ENCODE measurements at places on chromosomes 3 and 15.

DNA sequence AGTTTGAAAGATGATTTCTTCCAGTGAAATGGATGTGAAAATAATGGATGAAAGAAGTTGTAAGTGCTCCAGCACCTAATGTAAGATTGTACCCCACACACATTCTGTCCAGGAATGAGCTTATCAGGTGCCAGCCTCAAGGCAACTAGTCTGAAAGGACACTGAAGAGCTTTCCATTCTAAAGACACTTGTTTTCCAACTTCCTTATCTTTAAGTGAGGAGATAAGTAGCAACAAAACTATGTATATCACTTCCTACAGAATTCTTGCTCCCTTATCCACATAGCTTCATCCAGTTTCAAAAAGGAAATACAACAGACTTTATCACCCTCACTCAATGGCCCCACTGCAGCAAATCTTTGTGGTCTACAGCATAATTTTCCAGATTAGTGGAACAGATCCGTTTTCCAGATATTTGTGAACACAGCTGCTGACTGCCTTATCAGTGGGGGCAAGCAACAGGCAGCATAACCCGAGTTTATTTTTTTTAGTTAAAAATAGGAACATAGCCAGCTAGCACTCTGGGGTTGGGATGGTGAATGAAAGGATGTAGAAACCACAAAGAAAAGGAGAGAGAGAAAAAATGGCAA is 60.6 kb downstream of the CD200R1L start:
- no peaks in the 10 kb centered on the region for H3K4me1 ChIP-seq
- no peak overlapping the region for H3K4me3 ChIP-seq
- peaks cover 3% of the 10 kb centered on the region for H3K27me3 ChIP-seq

- peaks cover 4% of the 10 kb centered on the region for H3K27me3 ChIP-seq
- DNase-seq = no peak
- H3K36me3 ChIP-seq = no peaks in the 10 kb centered on the region
- no peak overlapping the region for H3K4me3 ChIP-seq
- no peak overlapping the region for H3K27ac ChIP-seq
Measured at GRCh38 chr3:183892610-183893214, 8.0 kb upstream of the PARL start.

- H3K4me1 ChIP-seq = peaks cover 23% of the 10 kb centered on the region
- peaks cover 11% of the 10 kb centered on the region for H3K27me3 ChIP-seq
- H3K36me3 ChIP-seq = no peaks in the 10 kb centered on the region
- peak overlapping the region; percentile 94 for H3K4me3 ChIP-seq
- no peak for DNase-seq
Measured at GRCh38 chr15:40594429-40594836, 384 bp downstream of the KNL1 start.

GRCh38 chr3:126474498-126475412 is 936 bp downstream of the ZXDC start:
- no peaks in the 10 kb centered on the region for H3K27me3 ChIP-seq
- peaks cover 61% of the 10 kb centered on the region for H3K4me1 ChIP-seq

GRCh38 chr3:2822611-2823010 is 287.6 kb downstream of the IL5RA start:
- H3K4me1 ChIP-seq = no peaks in the 10 kb centered on the region
- H3K27me3 ChIP-seq = peaks cover 2% of the 10 kb centered on the region
- no peak for DNase-seq
- no peaks in the 10 kb centered on the region for H3K36me3 ChIP-seq

GRCh38 chr15:61153291-61153690 is 75.8 kb downstream of the RORA start:
- H3K4me3 ChIP-seq = no peak overlapping the region
- no peak for DNase-seq
- no peaks in the 10 kb centered on the region for H3K36me3 ChIP-seq
- H3K27me3 ChIP-seq = peaks cover 4% of the 10 kb centered on the region
- no peaks in the 10 kb centered on the region for H3K4me1 ChIP-seq

DNA sequence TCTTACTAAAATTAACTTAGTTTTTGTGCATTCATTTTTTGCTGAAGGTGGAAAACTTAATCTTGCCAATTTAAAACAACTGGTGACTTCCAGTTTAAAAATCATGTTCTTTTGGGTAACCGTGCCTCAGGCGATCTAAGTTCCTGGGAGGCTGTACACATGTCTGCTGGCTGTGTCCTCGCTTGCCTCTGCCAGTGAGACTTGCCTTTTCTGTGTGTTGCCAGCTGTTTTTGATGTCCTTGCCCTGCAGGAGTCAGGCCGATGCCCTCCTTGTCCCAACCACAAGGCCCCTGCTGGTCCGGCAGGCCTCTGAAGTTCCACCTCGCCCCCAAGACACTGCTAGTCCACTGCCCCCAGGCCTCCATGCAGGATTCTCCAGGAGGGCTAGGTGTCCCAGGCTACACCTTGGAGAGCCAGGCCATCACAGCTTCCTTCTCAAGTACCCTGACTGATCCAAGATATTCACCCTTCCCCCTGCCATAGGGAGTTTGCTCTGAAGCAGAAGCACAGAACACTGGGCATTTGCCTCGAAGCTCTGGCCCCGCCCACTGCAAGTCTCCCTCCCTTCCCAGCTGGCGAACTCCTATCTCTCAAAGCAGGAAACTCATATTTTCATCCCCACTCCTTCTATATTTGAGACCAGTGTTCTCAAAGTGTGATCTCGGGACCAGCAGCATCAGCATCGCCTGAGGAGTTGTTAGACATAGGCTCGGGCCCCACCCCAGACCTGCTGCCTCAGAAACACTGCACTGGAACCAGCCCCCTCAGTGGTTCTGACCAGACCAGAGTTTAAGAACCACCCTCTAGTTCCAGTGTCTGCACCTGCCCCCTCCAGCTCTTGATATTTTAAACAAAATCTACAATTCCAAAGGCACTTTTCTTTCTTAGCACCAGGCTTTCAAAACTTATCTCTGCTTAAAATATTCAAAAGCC is 185.8 kb upstream of the UBE2E1 start:
- peaks cover 2% of the 10 kb centered on the region for H3K27me3 ChIP-seq
- DNase-seq = no peak
- H3K27ac ChIP-seq = no peak overlapping the region
- H3K4me1 ChIP-seq = peaks cover 7% of the 10 kb centered on the region

GRCh38 chr15:57656434-57656833 is 50.1 kb upstream of the POLR2M start:
- no peaks in the 10 kb centered on the region for H3K4me1 ChIP-seq
- H3K36me3 ChIP-seq = no peaks in the 10 kb centered on the region
- peaks cover 4% of the 10 kb centered on the region for H3K27me3 ChIP-seq
- no peak overlapping the region for H3K4me3 ChIP-seq

DNA sequence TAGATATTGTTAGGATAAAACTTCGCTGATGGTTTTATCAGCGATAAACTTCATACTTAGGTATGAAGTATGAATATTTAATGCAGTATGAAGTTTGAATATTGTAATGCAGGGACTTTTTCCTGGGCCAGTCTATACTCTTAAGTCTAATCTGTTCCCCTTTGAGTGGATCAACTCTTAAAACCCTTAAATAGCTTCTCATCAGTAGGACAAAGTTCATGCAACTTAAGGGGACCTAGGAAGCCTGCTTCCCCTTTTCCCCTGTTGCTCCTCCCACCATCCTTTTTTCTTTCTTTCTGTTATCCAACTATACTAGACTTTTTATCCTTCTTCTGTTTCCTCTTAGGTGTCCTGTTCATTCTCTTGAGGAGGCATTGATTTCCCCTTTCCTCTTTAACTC is 78.7 kb downstream of the MITF start:
- no peak overlapping the region for H3K4me3 ChIP-seq
- H3K4me1 ChIP-seq = no peaks in the 10 kb centered on the region
- H3K36me3 ChIP-seq = no peaks in the 10 kb centered on the region
- H3K27me3 ChIP-seq = no peaks in the 10 kb centered on the region

GRCh38 chr3:170746175-170746942 is 123.6 kb downstream of the RPL22L1 start:
- H3K27ac ChIP-seq = no peak overlapping the region
- H3K4me1 ChIP-seq = no peaks in the 10 kb centered on the region
- peaks cover 2% of the 10 kb centered on the region for H3K27me3 ChIP-seq
- H3K36me3 ChIP-seq = no peaks in the 10 kb centered on the region

- H3K27ac ChIP-seq = no peak overlapping the region
- no peak overlapping the region for H3K4me3 ChIP-seq
- no peak for DNase-seq
- H3K4me1 ChIP-seq = peaks cover 30% of the 10 kb centered on the region
- no peaks in the 10 kb centered on the region for H3K36me3 ChIP-seq
Measured at GRCh38 chr3:134366928-134367811, 7.1 kb downstream of the AMOTL2 start.

DNA sequence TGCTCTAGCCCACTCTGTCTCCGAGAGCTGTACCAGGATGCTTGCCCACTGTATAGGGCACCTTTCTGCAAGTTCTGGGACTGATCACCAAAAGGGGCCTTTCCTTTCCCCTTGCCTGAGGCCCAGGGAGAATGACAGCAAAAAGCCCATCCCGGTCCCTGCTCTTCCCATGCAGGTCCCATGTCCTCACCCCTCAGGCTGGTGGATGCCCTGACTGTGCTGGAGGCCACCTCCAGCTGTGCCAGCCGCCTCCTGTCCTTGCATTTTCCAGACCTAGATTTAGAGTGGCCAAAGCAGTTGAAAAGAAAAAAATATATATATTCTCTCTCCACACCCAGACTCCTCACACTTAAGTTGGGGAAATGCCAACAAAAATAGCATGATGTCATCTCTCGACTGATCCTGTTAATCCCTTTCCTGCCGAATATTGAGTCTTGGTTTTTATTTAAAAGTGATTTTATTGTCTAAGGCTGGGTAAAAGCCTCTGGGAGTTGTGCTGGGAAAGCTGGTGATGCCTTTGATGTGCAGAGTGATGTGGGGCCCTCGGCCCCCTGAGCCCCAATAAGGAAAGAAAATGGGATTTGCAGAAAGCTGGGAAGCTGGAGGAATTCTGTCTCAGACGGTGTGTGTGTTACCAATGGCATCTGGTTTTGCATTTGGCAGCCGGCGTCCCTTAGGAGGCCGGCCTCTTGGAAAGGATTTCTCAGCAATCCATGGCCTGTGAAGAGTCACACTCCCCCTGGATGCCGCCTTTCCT is 29.3 kb upstream of the TPM1 start:
- H3K27me3 ChIP-seq = peaks cover 2% of the 10 kb centered on the region
- H3K4me1 ChIP-seq = no peaks in the 10 kb centered on the region
- DNase-seq = no peak
- H3K27ac ChIP-seq = no peak overlapping the region
- H3K4me3 ChIP-seq = no peak overlapping the region

DNA sequence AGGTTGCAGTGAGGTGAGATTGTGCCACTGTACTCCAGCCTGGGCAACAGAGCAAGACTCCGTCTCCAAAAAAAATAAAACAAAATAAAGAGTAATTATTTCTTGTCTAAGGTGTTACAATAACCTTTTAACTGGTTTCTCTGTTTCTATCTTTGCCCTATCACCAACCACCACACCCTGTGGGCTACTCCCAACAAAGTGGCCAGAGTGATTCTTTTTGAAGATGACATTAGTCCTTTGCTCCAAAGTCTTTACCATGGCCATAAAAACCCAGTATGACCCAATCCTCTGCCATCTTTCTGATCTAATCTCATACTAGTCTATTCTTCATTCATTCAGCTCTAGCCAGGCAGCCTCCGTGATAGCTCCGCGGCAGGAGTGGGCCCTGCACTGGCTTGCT is 62.8 kb downstream of the RFX7 start:
- H3K4me1 ChIP-seq = peaks cover 41% of the 10 kb centered on the region
- no peak overlapping the region for H3K4me3 ChIP-seq

DNA sequence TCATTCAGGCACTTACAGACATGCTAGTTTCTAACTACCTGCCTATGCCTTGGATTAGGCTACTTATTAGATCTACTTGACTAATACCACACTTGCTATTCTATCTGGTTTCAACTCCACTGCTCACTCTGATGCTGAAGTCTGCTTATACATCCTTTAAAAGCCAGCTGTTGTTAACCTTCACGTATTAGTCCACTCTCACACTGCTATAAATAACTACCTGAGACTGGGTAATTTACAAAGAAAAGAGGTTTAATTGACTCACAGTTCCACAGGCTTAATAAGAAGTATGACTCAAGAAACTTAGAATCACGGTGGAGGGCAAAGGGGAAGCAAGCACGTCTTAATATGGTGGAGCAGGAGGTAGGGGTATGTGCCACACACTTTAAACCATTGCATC is 47.7 kb upstream of the ANKRD28 start:
- H3K4me1 ChIP-seq = peaks cover 14% of the 10 kb centered on the region
- H3K27me3 ChIP-seq = no peaks in the 10 kb centered on the region
- H3K4me3 ChIP-seq = no peak overlapping the region
- H3K27ac ChIP-seq = no peak overlapping the region

- H3K27me3 ChIP-seq = no peaks in the 10 kb centered on the region
- peaks cover 12% of the 10 kb centered on the region for H3K36me3 ChIP-seq
- H3K4me3 ChIP-seq = no peak overlapping the region
- H3K27ac ChIP-seq = no peak overlapping the region
- DNase-seq = no peak
Measured at GRCh38 chr3:133812872-133813271, 7.3 kb downstream of the SRPRB start.

Data from immature natural killer cell (primary cell).